ENCODE measurements at places on chromosomes 6 and 20.

- no peak overlapping the region for H3K27ac ChIP-seq
- no peaks in the 10 kb centered on the region for H3K27me3 ChIP-seq
- H3K4me1 ChIP-seq, result no peaks in the 10 kb centered on the region
- no peak for DNase-seq
- no peak overlapping the region for H3K4me3 ChIP-seq
These were observed 133.3 kb upstream of the SPTLC3 start for GRCh38 chr20:12875510-12875909.

DNA sequence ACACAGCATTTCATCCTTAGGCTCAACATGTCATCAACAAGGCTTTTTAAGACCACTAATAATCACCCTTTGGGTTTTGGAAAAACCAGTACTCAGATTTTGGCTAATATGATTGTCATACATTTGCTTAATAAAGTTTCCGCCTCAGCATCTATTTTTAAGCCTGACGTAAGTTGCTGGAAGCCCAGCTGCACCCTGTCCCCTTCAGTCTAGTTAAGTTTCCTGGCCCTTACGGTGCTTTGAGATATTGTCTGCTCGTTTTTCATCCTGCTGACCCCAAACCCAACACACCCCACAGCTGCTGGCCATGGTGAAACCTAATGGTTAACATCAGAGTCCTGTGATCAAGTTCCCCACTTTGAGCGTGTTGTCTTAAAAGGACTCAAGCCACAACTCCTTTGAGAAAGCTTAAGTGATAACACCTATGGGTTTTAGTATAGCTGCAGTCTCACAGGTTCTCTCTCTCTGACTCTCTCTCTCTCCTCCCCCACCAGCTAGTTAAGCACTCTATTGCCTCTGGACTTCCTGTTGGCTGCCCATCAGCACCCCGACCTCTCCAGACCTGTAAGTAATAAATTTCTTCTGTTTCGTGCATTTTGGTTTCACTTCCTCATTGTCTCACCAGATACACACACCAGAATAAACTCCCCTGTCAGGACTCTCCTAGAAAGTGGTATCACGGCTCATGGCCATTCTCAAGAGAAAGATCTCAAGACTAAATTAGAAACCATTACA lies 802.0 kb downstream of the C6orf118 start:
- H3K27me3 ChIP-seq, result no peaks in the 10 kb centered on the region
- no peaks in the 10 kb centered on the region for H3K36me3 ChIP-seq
- H3K4me1 ChIP-seq, result no peaks in the 10 kb centered on the region
- DNase-seq, result no peak

- no peak overlapping the region for H3K27ac ChIP-seq
- no peak overlapping the region for H3K4me3 ChIP-seq
- H3K36me3 ChIP-seq, result no peaks in the 10 kb centered on the region
- no peaks in the 10 kb centered on the region for H3K4me1 ChIP-seq
These were observed 214.9 kb downstream of the ZFAND3 start for GRCh38 chr6:38034274-38034914.

DNA sequence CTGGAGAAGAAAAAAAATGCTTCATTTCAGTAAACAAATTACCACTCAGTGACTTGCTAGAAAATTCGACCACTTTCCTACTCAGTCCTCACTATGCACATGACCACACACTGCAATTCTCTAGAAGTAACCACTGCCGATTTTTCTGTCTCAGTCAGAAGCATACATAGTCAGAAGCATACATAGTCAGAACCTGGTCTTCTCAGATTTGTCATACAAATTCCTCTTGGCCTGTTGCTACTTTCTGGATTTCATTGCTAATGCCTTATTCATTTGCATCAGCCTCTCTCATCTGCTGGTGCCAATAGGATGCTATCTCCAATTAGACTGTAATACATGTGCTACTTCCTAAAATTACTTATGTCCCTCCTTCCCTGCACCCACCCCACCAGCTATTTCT lies 10.2 kb upstream of the KIF16B start:
- H3K27ac ChIP-seq, result no peak overlapping the region
- no peaks in the 10 kb centered on the region for H3K27me3 ChIP-seq
- no peak overlapping the region for H3K4me3 ChIP-seq
- H3K36me3 ChIP-seq, result no peaks in the 10 kb centered on the region
- no peaks in the 10 kb centered on the region for H3K4me1 ChIP-seq
- DNase-seq, result no peak

GRCh38 chr6:163577404-163577803 lies 162.9 kb downstream of the QKI start:
- DNase-seq, result no peak
- no peaks in the 10 kb centered on the region for H3K4me1 ChIP-seq
- H3K36me3 ChIP-seq, result peaks cover 7% of the 10 kb centered on the region
- H3K4me3 ChIP-seq, result no peak overlapping the region
- H3K27me3 ChIP-seq, result no peaks in the 10 kb centered on the region

Data from B cell (primary cell).